ENCODE measurements at places on chromosomes 2 and 18. TPM values are rescaled to one million over a fixed set of nuclear protein-coding genes. Genes with fewer than 3 reads are reported as not detected.

DNA sequence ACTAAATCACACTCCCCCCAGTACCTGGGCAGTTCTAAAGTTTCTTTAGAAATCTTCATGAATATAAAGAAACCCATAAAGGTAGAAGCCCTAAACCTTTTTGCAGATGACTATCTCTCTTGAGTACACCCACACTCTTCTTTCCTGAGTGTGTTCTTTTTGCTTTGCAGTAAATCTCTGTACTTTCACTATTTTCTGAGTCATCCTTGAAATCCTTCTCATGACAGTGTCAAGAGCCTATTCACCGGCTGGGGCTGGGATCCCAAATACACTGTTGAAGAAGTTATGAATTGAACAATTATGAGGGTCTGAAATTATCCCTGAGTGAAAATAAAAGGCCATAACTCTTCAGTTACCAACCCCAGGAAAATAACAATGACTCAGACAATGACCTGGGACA is 133.9 kb upstream of the CCDC195 start:
- no peak for DNase-seq
- H3K27ac ChIP-seq, result no peak overlapping the region
- no peaks in the 10 kb centered on the region for H3K27me3 ChIP-seq
- peaks cover 3% of the 10 kb centered on the region for H3K36me3 ChIP-seq
- H3K4me1 ChIP-seq, result peaks cover 7% of the 10 kb centered on the region
- no peak overlapping the region for H3K4me3 ChIP-seq

POTEC gene
- not detected for total RNA-seq

DNA sequence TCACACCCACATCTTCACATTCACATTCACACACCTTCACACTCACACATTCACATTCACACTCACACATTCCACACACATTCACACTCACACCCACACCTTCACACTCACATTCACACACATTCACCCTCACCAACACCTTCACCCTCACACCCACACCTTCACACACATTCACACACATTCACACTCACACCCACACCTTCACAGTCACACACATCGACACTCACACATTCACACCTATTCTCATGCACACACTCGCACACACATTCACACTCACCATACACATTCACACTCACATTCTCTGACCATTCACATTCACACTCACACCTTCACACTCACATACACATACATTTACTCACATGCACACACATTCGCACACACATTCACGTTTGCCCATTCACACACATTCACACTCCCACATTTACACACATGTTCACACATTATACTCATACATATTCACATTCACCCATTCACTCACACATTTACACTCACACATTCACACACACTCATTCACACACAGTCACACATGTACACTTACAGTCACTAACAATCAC is 62.7 kb downstream of the BIN1 start:
- H3K27ac ChIP-seq, result no peak overlapping the region
- no peak overlapping the region for H3K4me3 ChIP-seq
- H3K36me3 ChIP-seq, result peaks cover 5% of the 10 kb centered on the region
- H3K4me1 ChIP-seq, result peaks cover 9% of the 10 kb centered on the region
- DNase-seq, result no peak

- no peak overlapping the region for H3K4me3 ChIP-seq
- H3K27me3 ChIP-seq, result no peaks in the 10 kb centered on the region
- no peak for DNase-seq
- H3K4me1 ChIP-seq, result peaks cover 16% of the 10 kb centered on the region
Observed at GRCh38 chr2:204664708-204665121, 119.4 kb downstream of the PARD3B start.

ZNF892 gene
- total RNA-seq, result 3.1 TPM

DNA sequence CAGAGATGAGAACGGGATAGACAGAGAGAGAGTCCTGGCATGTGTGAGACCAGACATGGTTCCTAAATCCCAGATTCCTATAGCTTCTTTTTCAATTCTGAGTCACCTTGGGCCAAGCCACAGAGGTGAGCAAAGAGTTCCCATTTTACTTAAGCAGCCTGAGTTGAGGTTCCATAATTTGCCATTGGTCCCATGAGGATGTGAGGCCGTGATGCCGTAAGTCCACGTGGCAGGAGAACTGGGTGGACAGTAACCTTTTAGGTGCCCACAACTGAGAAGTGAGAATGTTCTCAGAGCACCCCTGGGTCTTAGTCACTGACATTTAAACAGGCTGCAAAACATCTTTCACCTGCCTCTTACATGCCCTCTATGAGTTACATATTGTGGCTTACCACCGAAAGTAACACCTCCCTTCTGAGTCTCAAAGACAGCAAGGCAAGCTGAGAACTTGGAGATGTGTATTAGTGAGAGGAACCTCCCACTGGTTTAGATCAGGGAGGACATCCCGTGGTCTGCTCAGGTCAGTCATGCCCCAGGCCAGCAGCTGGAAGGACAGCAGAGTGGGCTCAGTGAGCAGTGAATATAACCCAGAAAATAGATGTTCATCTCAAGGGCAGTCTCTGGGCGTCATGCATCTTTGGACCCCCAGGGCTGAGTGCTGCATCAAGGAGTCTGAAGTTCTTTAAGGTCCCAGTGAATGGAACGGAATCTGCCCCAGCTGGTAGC is 127.9 kb upstream of the LGALSL start:
- peaks cover 39% of the 10 kb centered on the region for H3K4me1 ChIP-seq
- no peaks in the 10 kb centered on the region for H3K36me3 ChIP-seq
- no peak for DNase-seq
- H3K27me3 ChIP-seq, result no peaks in the 10 kb centered on the region

DNA sequence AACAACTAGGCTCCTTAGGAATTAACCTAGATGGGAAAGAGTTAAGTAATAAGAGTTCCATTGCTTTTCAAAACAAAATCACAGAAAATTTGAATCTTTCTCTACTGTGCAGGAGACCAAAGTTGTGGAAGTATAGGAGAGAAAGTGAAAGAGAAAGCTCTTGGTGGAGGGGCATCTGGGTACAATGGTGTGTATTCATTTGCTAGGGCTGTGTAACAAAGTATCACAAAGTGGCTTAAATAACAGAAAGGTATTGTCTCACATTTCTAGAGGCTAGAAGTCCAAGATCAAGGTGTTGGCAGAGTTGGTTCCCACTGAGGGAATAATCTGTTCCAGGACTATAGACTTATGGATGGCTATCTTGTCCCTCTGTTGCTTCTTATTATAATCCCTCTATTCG is 50.5 kb upstream of the GORASP2 start:
- no peak overlapping the region for H3K4me3 ChIP-seq
- peaks cover 5% of the 10 kb centered on the region for H3K27me3 ChIP-seq
- H3K36me3 ChIP-seq, result no peaks in the 10 kb centered on the region
- H3K4me1 ChIP-seq, result no peaks in the 10 kb centered on the region
- no peak overlapping the region for H3K27ac ChIP-seq

DNA sequence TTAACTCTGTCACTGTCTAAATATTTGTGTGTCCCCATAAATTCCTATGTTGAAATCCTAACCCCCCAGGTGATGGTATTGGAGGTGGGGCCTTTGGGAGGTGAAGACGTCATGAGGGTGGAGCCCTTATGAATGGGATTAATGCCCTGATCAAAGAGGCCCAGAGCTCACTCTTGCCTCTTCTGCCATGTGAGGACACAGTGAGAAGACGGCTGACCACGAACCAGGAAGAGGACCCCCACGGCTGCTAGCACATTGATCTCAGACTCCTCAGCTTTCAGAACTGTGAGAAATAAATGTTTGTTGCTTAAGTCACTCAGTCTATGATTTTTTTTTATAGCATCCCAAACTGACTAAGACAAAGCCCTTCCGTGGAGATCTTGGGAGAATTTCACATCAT is 71.2 kb downstream of the BCL2L11 start:
- H3K4me1 ChIP-seq, result no peaks in the 10 kb centered on the region
- no peaks in the 10 kb centered on the region for H3K27me3 ChIP-seq
- no peak overlapping the region for H3K4me3 ChIP-seq
- no peaks in the 10 kb centered on the region for H3K36me3 ChIP-seq
- DNase-seq, result no peak
- no peak overlapping the region for H3K27ac ChIP-seq

SPATA3 gene
- total RNA-seq, result not detected

GREB1L gene
- 7.6 TPM for total RNA-seq

GRCh38 chr2:109472974-109473373 is 140.8 kb downstream of the SEPTIN10 start:
- no peak overlapping the region for H3K4me3 ChIP-seq
- H3K36me3 ChIP-seq, result no peaks in the 10 kb centered on the region
- no peaks in the 10 kb centered on the region for H3K27me3 ChIP-seq
- no peak for DNase-seq
- no peak overlapping the region for H3K27ac ChIP-seq
- peaks cover 66% of the 10 kb centered on the region for H3K4me1 ChIP-seq

DNA sequence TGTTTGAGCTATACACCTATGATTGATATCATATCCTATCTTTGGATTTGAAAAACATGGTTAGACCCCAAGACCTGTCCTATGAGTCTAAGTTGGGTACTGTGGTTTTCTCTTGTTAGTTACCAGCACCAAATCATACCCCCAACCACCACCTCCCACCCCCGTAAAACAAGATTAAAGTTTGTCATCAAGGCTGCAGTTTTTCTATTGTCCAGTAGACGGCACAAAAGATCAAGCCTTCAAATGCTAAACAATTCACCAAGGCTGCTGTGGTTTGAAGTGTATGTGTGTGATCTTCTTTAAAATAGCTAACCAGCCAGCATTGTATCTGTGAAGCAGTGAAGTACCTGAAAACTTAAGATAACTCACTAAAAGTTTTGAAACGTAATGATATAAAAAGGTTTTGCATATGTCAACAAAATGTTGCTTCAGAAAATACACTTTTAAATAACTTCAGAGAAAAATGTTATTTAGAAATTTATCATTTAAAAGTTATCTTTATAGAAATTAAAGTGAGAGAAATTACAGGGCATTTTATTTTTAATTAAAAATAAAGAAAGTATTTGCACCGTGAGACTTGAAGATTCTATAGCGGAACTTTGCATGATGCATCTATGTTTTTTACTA is 5.8 kb upstream of the MEIS1 start:
- no peak for DNase-seq
- no peaks in the 10 kb centered on the region for H3K36me3 ChIP-seq
- H3K27me3 ChIP-seq, result peaks cover 37% of the 10 kb centered on the region
- peaks cover 17% of the 10 kb centered on the region for H3K4me1 ChIP-seq
- H3K27ac ChIP-seq, result no peak overlapping the region

DNA sequence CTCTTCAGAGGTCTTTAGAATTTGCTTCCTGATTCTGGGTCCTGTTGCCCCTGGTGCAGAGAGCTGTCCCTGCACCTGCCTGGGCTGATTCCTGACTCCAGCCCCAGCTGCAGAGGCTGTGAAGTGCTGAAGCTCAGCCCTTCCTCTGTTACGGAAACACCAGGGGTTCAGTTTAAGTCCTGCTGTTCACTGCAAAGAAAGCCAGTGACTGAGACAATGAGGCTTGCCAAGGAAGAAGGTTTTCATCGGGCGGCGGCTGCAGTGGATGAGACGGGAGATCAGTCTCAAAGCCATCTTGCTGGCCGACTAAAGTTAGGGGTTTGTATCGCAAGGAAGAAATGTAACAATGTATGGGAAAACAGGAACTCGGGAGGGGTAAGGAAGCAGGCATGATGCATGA is 142.4 kb upstream of the ZNF236 start:
- no peaks in the 10 kb centered on the region for H3K36me3 ChIP-seq
- H3K4me1 ChIP-seq, result no peaks in the 10 kb centered on the region
- no peak overlapping the region for H3K27ac ChIP-seq
- H3K27me3 ChIP-seq, result peaks cover 13% of the 10 kb centered on the region
- no peak for DNase-seq

DNA sequence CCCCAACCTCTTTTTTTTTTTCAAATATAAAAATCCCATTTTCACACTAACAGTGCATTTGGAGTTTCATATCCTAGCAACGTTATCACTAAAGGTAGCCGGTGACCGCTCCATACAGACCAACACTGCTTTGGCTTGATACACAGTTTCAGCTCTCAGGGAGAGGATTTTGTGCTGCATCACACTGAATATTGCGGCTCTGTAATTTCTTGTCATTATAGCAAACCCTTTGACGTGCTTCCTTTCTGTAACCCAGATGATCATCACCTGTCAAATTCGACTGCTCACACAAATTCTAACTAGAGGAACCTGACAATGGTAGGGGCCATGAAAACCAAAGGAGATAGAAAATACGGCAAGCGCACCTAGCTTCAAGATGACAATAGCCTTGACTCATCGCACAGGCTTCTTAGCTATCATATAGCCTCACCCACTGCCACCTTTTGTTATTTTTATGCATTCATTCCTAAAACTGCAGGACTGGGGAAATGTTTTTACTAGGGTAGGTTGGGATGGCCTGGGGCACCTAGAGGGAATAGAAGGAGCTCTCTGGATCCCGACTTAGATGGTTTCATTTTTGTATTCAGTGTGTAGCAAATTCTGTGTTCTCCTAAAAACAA is 582.9 kb upstream of the PIK3C3 start:
- H3K4me1 ChIP-seq, result no peaks in the 10 kb centered on the region
- no peak overlapping the region for H3K27ac ChIP-seq
- H3K27me3 ChIP-seq, result no peaks in the 10 kb centered on the region

DNA sequence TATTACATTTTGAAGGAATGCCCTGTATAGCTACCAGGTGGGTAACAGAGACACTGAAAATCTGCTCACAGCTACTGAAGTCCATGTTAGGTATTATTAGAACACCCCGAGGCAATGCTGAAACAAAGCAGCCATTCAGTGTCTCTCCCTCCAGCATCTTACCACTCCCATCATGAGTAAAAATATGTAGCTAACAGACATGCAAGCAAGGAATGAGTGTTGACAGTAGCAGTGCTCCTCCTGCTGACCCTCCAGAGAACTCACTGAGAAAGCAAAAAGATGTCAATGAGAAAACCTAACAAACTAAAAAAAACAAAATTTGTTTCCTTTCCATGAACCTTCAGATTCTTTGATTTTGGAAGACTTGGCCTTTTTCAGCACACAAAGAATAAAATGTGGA is 393.9 kb downstream of the LRRTM1 start:
- no peaks in the 10 kb centered on the region for H3K27me3 ChIP-seq
- no peak overlapping the region for H3K27ac ChIP-seq

DNA sequence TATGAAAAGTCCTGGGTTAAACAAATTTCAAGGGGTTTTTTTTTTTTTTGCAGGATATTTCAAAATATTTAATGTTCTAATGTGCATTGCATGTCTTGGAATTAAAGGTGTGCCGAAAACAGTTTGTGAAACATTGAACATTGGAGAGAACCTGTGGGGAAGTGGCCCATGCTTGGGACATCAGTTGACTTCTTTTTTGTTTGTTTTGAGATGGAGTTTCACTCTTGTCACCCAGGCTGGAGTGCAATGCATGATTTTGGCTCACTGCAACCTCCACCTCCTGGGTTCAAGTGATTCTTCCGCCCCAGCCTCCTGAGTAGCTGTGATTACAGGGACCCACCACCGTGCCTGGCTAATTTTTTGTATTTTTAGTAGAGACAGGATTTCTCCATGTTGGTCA is 71.0 kb upstream of the RAPH1 start:
- peaks cover 7% of the 10 kb centered on the region for H3K4me1 ChIP-seq
- no peak overlapping the region for H3K4me3 ChIP-seq
- H3K27me3 ChIP-seq, result no peaks in the 10 kb centered on the region
- no peaks in the 10 kb centered on the region for H3K36me3 ChIP-seq
- H3K27ac ChIP-seq, result no peak overlapping the region

GRCh38 chr2:98532756-98533155 is 75.6 kb downstream of the COA5 start:
- H3K36me3 ChIP-seq, result peaks cover 8% of the 10 kb centered on the region
- H3K4me1 ChIP-seq, result no peaks in the 10 kb centered on the region
- no peaks in the 10 kb centered on the region for H3K27me3 ChIP-seq
- no peak for DNase-seq
- no peak overlapping the region for H3K27ac ChIP-seq

GRCh38 chr2:143615562-143615961 is 486.3 kb downstream of the ARHGAP15 start:
- H3K27ac ChIP-seq, result no peak overlapping the region
- H3K27me3 ChIP-seq, result no peaks in the 10 kb centered on the region
- no peak overlapping the region for H3K4me3 ChIP-seq
- no peak for DNase-seq

GRCh38 chr2:212977152-212977551 is 174.3 kb downstream of the IKZF2 start:
- no peak overlapping the region for H3K27ac ChIP-seq
- no peak for DNase-seq
- no peak overlapping the region for H3K4me3 ChIP-seq
